ENCODE measurements at places on chromosomes 16 and 17.

DNA sequence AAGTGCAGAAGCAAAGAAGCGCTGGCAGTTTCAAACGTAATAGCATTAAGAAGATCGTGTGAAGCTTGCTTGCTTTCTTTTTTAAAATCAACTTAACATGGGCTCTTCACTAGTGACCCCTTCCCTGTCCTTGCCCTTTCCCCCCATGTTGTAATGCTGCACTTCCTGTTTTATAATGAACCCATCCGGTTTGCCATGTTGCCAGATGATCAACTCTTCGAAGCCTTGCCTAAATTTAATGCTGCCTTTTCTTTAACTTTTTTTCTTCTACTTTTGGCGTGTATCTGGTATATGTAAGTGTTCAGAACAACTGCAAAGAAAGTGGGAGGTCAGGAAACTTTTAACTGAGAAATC lies 17.4 kb upstream of the RAB11FIP4 start:
- DNase-seq, result no peak

DNA sequence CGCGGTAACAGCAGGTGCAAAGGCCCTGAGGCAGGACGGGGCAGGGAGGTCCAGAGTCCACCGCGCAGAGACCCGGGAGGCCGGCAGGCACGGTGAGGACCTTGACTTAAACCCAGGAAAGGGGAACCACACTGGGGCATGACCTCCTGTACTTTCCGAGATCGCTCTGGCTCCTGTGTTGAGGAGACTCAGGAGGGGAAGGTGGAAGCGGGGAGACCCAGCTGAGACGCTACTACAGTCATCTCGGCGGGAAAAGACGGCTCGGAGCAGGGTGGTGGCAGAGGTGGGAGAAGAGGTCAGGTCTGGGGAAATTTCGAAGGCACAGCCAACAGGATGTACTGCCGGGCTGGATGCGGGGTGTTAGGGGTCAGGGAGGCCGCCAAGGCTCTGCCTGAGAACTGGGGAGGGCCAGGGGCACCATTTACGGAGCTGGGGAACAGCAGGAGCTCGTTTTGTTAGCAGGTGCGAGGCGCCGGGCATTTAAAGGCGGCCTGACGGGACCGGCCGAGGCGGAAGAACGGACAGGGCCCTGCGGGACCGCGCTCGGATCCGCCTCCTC lies 22.3 kb downstream of the NPTX1 start:
- no peak for DNase-seq

- no peak for DNase-seq
These were observed 7.4 kb downstream of the ARRB2 start for GRCh38 chr17:4717791-4718190.

- DNase-seq, result no peak
These were observed 9.2 kb upstream of the UBALD2 start for GRCh38 chr17:76255801-76256429.

DNA sequence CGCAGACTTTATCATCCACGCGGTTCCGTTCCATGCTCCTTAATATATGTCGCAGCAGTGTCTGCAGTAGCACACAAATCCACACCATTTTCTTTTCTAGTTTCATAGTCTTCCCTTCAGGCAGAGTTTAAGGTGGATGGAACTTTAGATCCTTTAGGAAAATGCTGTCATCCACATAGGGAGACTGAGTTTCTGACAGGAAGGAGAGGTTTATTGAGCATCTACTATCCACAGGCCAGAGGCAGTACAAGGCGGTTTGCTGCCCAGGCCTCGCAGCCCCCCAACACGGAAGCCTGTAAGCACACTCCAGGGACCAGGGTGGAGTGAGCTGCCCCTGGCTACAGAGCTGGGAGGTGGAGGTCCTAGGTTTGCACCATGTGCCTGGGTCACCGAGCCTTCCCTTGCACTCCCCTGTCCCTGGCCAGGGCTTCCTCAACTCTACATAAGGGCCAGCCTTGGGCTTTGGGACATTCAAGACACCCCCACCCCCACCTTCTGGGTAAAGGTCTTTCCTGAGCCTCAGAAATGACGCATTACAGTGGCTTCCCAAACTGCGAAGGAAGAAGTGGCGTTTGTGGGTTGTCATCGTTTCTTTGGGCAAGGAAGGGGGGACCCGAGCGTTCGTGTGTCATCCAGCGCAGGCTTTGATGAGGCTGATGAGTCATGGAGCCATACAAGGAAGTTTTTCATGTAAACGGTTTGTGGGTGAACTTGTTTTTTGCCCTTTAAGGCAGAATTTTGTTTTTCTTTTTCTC lies 146.5 kb upstream of the PLCG2 start:
- peak; percentile 85 for DNase-seq

GRCh38 chr17:14310101-14310500 lies 9.2 kb downstream of the HS3ST3B1 start:
- no peak for DNase-seq

DNA sequence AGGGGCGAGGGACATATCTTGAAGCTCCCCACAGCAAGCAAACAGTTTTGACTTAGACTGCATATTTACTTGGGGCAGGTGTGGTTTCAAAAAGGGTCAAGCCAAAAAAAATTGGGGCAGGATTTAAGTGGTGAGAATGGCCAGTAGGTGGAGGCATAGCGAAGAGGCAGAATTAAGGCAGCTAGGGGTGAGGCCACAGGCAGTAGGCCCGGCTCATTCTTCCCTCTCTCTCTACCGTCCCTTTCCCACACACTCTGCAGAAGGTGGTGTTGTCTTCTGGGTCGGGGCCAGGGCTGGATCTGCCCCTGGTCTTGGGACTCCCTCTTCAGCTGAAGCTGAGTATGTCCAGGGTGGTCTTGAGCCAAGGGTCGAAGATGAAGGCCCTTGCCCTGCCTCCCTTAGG lies 2.6 kb downstream of the SHBG start:
- peak; percentile 17 for DNase-seq

DNA sequence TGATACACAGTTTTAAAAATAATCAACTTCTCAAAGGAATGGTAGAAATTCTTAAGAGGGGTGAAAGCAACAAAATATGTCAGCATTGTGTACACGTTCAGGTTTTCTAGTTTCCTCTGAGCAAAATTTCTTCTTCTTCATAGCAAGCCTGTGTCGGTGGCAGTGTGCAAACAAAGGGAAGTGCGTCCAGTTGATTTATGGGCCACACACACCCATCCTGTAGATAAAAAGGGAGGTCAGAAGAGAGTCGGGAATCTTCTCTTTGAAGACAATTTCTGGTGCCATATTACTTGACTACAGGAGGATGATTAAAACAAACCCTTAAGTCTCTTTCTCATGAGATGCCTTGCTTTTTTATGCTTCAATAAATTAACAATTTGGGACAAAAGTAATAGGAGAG lies 484.1 kb upstream of the SALL1 start:
- DNase-seq, result no peak

GRCh38 chr16:67657751-67658518 lies 2.1 kb downstream of the ACD start:
- DNase-seq, result no peak

- DNase-seq, result no peak
These were observed 20.2 kb downstream of the TENT4B start for GRCh38 chr16:50173316-50173715.

DNA sequence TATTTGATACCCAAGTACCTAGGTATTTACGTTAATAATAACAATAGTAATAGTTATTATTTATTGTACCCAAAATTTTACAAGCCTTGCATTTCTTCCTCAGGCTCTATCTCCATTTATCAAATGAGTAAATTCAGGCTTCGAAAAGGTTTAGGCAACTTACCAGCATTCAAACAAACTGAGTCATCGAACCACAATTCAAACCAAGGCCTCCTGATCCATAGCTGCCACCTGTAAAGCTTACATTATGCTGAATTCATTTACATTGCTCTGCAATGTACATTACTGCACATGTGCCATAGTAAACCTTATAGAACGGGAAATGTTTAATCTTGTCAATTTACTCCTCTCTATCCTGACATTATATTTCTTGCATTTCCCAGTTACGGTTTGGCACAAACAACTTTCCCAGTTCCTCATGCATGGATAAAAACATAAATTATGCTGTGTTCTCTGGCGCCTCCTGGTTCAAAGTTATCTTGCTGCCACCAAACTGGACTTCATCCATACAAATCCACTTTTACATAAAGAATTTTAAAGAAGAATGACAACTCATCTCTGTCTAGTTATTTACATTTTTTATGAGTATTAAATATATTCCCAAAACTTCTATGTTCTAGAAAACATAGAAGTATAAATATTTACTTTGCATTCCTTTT lies 360.6 kb upstream of the SOX9 start:
- no peak for DNase-seq

DNA sequence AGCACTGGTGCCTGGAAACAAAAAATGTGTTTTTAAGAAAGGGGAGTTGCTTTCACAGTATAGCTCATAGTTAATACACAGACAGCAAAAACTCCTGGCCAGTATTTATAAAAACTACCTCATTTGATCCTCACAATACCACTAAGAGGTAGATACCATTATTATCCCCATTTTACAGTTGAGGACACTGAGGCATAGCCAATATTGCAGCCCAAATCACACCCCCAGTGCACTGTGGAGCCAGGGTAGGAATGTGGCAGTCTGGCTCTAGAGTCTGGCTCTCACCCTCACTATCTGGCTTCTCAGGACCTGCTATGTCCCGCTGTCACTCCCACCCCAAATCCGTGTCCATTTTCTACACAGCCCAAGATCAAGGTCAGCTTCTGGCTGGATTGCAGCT lies 2.6 kb downstream of the ARHGAP23 start:
- no peak for DNase-seq

DNA sequence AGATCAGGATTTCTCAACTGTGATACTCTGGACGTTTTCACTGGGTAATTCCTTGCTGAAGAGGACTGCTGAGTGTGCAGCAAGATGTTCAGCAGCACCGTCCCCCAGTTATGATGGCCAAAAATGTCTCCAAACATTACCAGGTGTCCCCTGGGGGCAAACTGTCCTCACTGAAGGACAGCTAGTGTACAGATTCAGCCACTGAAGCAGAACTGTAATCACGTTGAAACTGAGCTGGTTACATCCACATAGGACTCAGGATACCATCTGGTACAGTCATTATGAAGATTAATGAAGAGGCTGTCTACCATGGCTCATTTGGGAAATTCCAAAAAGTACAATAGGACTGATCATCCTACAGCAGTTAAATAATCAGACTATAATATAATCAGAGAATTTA lies 43.3 kb upstream of the GINS3 start:
- DNase-seq, result no peak

DNA sequence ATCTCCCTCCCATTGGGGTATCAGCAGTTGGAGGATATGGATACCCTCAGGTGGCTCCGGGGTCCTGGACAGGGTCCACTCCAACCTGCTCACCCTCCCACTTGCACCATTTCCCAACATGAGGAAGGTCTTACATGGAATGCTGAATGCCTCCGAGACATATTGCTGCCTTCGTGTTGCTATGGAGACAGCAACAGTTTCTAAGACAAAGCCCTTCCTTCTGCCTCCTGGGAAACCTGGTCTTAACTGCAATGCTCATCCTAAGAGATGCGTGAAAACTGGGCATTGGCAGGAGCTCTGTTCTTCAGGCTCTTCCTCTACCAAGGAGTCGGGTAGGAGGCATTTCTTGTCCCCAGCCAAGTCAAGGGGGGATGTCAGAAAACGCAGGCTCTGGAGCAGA lies 45.2 kb downstream of the ST3GAL2 start:
- no peak for DNase-seq

GRCh38 chr16:80619824-80620223 lies 79.0 kb downstream of the DYNLRB2 start:
- DNase-seq, result no peak

- no peak for DNase-seq
These were observed 14.5 kb downstream of the C17orf100 start for GRCh38 chr17:6666077-6666521.

DNA sequence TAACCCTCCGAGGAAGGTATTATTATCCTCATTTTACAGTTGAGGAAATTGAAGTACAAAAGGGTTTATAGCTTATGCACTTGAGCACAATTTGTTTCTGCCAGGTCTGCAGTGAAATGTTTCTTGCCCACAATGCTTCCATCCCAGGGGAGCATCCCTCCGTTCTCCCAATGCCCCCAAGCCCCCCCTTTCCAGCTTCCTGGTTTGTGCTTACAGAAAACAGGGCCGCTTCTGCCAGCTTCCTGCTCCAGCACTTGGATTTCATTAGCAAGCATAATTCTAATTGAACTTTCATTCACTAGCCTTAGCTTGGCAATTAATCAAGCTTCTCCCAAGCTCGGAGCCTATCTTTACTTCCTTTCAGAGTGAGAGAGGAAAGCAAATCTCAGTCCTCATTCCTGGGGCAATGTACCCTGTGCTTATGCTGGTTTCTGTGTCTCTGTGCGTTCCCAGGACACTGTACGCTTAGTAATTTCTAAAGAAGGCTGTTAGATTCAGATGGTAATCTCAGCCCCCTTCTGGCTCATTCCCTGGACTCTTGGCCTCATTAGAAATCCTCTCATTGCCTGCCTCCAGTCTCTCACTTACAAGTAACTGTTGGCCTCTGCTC lies 141.6 kb downstream of the HS3ST2 start:
- DNase-seq, result no peak

DNA sequence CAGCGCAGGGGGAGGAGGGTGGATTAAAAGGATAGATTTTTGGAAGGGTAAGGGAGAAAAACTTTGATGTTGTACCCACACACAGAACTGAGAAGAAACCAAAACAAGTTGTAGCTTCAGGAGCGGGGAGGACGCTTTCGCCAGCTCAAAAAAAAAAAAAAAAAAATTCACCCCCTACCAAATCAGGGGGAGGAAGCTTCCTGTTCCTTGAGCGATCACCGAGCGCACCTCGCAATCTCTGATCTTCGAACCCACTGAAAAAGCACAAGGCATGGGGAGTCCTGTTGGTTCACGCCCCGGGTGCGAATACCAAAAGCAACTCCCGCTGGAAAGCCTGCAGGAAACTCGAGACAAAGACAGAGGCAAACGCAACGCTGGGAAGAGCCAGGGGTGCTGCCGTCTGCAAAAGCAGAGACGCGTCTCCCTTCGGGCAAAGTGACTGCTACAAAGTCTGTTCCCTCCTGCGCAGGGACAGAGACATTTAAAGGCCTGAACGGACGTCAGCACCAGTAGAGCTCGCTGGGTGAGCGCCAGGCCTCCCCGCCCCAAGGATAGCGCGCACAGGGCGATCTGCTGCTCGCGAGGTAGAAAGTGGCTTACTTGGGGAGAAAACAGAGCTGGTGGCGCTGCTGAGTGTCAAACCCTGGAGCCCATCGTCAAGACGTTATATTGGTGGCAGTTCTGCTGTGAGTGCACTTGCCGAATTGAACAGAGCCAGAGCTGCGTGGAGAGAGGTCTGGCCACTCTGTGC lies 190.4 kb downstream of the USP22 start:
- no peak for DNase-seq

DNA sequence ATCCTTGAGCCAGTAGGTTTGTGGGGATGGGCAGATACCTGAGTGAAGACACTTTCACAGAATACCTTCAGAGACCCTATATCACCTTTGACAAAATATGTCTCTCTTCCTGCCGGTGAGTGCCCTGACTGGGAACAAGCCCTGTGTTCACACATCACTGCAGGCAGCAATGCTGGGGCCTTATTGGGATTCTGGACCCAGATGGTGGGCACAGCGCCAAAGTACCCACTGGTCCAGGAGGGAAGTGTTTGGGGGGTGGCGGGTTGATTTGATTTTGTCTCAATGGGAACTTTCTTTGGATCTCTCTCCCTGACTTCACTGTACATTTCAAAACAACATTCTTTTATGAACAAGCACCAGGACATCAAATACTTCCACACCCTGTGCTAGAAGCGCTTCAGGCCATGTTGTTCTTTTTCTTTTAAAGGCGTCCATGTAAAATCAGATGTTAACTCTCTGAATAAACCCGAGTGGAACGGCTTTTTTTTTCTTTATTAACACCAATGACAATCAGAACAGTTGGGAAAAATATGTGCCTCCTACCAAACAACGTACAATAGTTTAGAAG lies 62.4 kb upstream of the AKTIP start:
- no peak for DNase-seq
